NCI-H2029 treated with DMSO at 0.1 percent for 48 hours (cell line): ENCODE measurements at places on chromosomes 12 and 14.

- DNase-seq, result no peak
These were observed 35.5 kb upstream of the PAX9 start for GRCh38 chr14:36626151-36626550.

GRCh38 chr12:76583301-76583700 lies 23.7 kb upstream of the OSBPL8 start:
- no peak for DNase-seq

DNA sequence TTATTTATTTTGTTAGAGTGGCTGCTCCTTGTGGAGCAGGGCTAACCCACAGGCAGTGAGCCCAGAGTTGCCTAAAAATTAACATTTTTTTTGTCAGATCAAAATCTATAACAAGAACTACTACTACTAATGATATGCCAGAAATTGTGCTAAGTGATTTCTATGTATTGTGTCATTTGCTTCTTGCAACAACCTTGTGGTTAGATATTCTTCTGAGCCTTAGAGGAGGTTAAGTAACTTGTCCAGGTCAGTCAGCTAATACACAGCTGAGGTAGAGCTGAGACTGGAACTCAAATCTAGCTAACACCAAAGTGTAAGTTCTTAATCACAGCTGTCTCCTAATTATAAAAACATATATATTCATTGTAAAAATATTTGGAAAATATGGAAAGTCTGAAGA lies 29.8 kb downstream of the CFL2 start:
- no peak for DNase-seq

DNA sequence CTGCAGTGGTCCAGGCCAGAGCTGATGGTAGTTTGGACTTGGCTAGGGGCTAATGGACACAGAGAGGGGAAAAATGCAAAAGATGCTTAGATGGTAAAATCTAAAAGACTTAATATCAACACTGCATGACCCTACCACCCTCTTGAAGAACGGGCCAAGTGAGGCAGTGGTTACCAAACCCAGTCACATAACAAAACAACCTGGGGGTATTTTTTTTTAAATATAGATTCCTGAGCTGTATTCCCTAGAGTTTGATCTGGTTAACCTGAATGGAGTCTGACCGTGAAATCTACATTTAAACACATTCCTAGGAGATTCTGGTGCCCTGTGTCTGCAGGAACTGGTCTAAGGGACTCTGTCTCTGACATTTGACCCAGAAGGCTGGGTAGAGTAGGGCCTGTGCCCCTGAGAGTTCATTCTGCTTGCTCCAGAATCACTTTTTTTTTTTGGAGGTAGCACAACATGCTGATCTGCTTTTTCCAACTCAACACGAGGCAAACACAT lies 15.7 kb downstream of the ABHD4 start:
- DNase-seq, result no peak

- no peak for DNase-seq
These were observed 16.0 kb downstream of the C14orf132 start for GRCh38 chr14:96055065-96055752.

DNA sequence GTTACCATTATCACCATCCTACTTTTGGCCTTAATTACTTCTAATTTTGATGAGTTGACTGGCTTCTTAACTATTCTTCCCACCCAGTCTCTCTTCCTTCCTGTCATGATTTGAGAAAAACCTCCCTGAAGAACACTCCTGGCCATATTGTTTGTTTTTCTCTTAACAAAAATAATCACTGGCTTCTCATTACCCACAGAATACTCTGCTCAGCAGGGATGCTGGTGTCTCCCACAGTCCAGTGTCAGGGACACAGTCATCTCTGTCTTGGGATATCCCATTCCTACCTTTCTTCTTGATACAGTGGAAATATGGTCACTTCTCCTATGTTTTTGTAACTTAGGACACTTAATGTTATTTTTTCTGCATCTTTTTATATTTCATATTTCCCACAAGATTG lies 103.7 kb downstream of the SRGAP1 start:
- DNase-seq, result no peak

DNA sequence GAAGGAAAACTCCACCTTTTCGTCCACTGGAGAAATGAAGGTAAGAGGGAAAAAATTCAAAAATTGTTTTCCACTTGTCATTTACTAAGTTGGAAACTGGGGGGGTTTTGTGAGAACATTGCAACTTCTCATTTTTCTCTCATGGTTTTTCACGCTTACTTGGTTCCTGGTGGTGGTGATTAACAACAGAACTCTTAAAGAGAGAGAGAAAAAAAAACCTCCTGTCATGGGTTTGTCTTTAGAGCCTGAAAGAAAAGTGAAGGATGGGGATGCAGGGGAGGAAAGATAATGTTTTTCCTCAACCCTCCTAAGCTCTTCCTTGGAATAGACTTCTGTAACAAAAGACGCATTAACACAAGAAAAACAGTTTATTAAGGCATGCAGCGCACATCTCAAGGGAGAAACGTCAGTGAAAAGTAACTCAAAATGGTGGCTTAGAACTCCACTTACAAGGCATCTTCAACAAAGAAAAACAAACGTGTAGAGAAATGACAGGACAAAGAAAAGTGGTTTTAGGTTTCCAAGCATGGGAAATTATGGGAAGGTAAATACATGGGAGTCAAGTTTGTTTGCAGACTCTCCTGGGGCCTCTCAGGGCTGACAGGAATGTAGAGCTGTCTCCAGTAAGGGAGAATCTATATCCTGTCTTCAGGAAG lies 81.9 kb upstream of the ATF7IP start:
- DNase-seq, result peak; percentile 90

DNA sequence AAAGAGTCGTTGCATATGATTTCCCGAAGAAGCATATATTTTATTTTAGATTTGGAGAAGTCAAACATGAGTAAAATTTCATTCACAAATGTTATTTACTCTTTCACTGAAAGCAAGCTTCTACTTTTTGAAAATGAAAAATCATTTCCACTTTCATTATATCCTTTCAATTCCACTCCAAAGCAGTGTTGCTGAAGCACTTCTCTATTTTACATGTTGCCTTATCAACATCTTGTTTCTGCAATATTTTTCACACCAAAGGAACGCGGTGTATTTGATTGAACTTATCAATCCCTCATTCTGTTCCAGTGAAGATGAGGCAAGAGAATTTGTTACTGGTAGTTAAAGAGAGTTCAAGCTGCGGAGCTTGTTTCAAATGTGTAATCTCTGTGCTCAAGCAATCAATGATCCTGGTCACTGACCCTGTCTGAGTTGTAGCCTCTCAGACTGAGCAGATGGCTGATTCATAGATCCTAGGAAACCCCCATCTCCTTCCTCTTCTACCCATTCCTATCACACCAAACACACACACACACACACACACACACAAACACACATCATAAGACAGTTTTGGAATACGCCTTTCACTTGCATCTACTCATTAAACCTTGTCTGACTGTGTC lies 236.2 kb upstream of the FLRT2 start:
- no peak for DNase-seq

- DNase-seq, result no peak
These were observed 113.4 kb downstream of the CRADD start for GRCh38 chr12:93790472-93791152.

DNA sequence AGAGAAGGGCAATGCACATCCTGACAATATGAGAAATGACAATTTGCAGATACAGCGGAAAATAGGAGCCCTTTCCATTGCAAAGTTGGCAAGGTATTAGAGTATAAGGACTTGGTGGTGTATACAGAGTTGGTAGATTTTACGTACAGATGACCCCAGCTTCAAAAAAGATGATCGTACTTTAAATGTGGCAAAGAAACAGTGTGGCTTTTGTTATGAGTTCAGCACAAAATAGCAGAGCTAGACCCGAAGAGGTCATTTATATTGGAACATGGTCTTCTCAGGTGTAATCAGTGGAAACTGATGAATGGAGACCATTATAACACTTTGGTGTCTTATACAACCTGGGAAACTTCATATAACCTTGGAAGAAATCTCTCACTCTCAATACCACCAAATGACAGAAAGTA lies 2.3 kb downstream of the CLEC2B start:
- DNase-seq, result no peak

- no peak for DNase-seq
These were observed 16.9 kb downstream of the LTBP2 start for GRCh38 chr14:74595006-74595735.

DNA sequence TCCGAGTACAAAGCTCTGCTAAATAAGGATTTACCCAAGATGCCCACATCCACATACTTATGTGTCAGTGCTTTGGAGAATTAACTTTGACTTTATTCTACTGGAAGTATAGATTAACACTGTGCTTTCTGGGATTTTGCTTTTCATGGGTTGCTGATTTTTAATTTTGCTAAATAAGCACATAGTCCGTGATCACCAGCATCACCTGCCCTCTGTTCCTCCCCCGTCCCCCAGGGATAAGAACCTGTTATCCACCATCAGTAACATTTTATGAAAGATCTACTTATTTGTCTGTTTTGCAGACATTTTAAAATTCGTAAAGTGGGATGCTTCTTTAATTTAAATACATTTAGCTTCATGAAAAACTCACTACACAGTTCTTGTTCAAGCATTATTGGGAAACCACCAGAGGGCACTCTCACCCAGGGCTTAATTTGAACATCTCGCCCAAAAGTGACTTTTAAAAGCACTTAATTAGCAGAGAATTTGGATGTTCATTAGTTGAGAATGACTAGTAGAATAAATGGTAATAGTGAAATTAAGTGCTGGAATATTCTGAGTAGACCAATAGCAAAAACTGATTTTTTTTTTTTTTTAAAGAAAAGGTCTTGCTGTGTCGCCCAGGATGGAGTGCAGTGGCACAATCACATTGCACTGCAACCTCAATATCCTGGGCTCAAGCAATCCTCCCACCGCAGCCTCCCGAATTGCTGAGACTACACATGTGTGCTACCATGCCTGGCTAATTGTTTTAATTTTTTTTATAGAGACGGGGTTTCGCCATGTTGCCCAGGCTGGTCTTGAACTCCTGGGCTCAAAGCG lies 35.7 kb downstream of the MRPL42 start:
- no peak for DNase-seq

DNA sequence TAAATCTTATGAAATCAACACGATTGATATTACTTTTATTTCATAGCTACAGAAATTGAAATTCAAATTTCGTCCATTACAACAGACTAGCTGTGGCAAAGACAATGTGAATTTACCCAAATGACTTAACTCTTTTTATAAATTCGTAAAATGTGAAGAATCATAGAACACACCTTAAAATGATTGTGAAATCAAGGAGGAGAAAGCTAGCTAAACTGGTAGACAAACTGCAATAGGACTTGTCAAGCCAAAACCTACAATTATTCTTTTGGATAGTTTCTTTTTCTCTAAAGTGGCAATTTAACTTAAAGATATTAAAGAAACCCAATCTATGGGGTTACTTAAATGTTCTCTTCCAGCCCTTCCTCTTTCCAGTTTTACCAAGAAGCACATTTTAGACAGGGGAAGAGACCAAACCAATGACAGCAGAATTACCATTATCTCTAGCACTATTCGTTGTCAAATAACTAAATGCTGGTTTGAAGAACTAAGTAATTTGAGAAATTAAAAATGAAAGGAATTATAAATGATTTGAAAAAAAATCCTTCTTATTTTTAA lies 807 bp upstream of the SLC16A7 start:
- DNase-seq, result no peak

GRCh38 chr14:51039252-51039651 lies 55.7 kb downstream of the TRIM9 start:
- DNase-seq, result no peak

DNA sequence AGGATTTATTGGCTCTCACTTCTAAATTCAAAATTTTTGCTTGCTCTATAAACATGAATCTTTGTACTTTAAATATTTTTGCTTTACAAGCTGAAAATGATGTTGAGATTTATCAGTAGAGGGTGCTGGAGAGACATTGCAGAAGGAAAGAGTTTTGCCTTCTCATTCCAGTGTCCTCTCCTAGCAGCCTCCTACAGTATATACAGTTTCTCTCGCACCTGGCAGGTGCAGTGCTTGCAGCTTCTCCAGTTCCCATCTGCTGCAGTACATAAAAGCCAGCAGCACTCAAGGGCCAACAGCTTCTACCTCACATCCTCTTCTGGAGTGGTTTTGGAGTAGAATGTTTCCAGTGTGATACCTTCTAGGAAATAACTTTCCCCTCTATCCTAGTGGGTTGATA lies 601.8 kb upstream of the ATXN7L3B start:
- DNase-seq, result peak; percentile 5

DNA sequence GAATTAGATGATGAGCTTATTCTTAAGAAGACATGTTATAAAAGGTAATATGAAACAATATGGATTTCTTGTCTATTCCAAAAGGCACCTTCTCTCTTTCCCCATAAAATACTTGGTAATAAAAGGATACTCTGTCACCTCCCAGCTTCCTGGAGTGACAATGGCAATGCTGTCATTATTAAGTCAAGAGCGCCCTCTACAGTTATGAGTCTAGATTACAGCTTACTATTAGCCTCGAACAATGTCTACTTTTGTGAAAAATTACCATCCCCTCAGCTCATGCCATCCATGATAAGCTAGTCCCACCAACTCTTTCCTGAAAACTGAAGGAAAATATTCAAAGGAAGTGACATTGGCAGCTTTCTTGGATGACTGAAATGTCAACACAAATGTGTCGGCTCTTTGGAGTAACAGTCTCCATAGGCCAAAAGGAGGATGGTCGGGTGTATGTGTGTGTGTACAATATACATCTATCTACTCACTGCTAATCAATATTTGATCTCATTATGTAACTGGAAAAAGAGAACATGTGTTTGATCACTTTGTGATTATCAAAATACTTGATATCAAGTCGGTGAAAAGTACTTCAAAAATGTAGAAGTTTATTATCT lies 48.7 kb upstream of the CDKN3 start:
- DNase-seq, result peak; percentile 88

GRCh38 chr12:55755246-55755645 lies 12.3 kb downstream of the GDF11 start:
- DNase-seq, result no peak

DNA sequence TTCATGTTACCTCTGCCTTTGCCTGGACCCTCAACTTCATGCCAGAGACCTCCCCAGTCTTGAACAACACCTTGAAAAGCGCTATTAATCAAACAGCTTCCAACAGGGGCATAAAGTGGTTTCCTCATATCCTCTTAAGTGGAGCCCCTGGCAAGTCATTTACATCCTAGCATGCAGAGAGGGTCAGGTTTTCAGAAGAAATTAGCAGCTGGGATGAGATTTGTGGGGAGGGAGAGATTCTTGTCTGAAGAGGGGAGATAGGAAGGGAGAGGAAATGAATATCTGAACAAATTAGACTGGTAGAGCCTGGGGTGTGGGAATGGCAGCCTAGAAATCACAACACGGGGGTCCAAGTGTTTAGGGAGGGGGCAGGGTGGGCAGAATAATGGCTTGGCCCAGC lies 45.6 kb downstream of the CALM1 start:
- no peak for DNase-seq
